ENCODE measurements at places on chromosomes 2 and 18. TPM values are rescaled to one million over a fixed set of nuclear protein-coding genes. Genes with fewer than 3 reads are reported as not detected.

Gene FSHR
- total RNA-seq = 0.52 TPM

Gene KATNAL2
- total RNA-seq = 8.4 TPM

Gene OSGEPL1
- 15.1 TPM for total RNA-seq

Gene PAIP2B
- 5.7 TPM for total RNA-seq

Gene TFPI
- 47.0 TPM for total RNA-seq

Gene SNORC
- total RNA-seq = under 0.01 TPM

Gene MAPRE3
- 3.7 TPM for total RNA-seq

Gene ANKRD39
- 3.7 TPM for total RNA-seq

Gene TUBA4B
- not detected for total RNA-seq

Gene TUBB8B
- not detected for total RNA-seq

Gene CHN1
- 7.8 TPM for total RNA-seq

Gene EIF2AK3
- 24.0 TPM for total RNA-seq

Gene PLCD4
- 27.7 TPM for total RNA-seq

Gene GYPC
- 238 TPM for total RNA-seq

Gene RNF144A
- 16.2 TPM for total RNA-seq

Gene CDH20
- total RNA-seq = 1.0 TPM

Gene PLA2R1
- total RNA-seq = 2.6 TPM

Gene TCF7L1
- 8.9 TPM for total RNA-seq

Gene MYO7B
- total RNA-seq = 1.0 TPM

Gene FAM228A
- total RNA-seq = 0.52 TPM

Gene LRRC30
- 9.4 TPM for total RNA-seq

Gene NT5DC4
- not detected for total RNA-seq

Measured in skeletal muscle tissue (tissue), 5 donors.